ENCODE measurements at places on chromosomes 7 and 10. TPM values are rescaled to one million over a fixed set of nuclear protein-coding genes. Genes with fewer than 3 reads are reported as not detected.

GRCh38 chr10:130190055-130190736 is 54.0 kb downstream of the GLRX3 start:
- H3K27me3 ChIP-seq, result no peaks in the 10 kb centered on the region
- H3K27ac ChIP-seq, result peak overlapping the region; percentile 72
- no peaks in the 10 kb centered on the region for H3K4me1 ChIP-seq
- no peaks in the 10 kb centered on the region for H3K36me3 ChIP-seq
- H3K4me3 ChIP-seq, result peak overlapping the region; percentile 53
- peak; percentile 89 for DNase-seq

FAM221A gene
- total RNA-seq, result 12.2 TPM

GRCh38 chr7:158573310-158573709 is 14.3 kb downstream of the PTPRN2 start:
- no peak overlapping the region for H3K27ac ChIP-seq
- H3K27me3 ChIP-seq, result no peaks in the 10 kb centered on the region
- DNase-seq, result no peak

- H3K27me3 ChIP-seq, result no peaks in the 10 kb centered on the region
- H3K27ac ChIP-seq, result no peak overlapping the region
- H3K4me3 ChIP-seq, result no peak overlapping the region
- no peaks in the 10 kb centered on the region for H3K4me1 ChIP-seq
- DNase-seq, result no peak
These were observed 71.6 kb upstream of the ZPBP start for GRCh38 chr7:50164559-50165170.

DNA sequence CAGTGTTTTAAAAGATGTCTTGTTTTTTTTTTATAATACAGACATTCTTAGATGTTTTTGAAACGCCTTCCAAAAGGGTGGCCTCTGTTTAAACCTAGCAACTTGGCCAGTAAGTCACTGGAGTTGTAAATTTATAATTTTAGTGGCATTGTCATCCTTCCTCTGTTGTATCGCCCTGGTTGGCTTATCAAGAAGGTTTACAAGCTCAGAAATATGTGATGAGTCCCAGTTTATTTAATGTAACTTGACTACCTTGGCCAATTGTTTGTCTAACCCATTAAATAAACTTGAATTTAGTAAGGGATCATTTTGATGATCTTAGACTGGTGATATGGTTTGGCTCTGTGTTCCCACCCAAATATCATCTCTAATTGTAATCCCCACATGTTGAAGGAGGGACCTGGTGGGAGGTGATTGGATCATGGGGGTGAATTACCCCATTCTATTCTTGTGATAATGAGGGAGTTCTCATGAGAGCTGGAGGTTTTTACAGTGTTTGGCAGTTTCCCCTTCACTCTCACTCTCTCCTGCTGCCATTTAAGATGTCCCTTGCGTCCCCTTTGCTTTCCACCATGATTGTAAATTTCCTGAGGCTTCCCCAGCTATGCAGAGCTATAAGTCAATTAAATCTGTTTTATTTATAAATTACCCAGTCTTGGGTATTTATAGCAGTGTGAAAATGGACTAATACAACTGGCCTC is 13.4 kb upstream of the NT5C3A start:
- no peaks in the 10 kb centered on the region for H3K4me1 ChIP-seq
- H3K27ac ChIP-seq, result no peak overlapping the region
- DNase-seq, result no peak
- no peaks in the 10 kb centered on the region for H3K36me3 ChIP-seq

DNA sequence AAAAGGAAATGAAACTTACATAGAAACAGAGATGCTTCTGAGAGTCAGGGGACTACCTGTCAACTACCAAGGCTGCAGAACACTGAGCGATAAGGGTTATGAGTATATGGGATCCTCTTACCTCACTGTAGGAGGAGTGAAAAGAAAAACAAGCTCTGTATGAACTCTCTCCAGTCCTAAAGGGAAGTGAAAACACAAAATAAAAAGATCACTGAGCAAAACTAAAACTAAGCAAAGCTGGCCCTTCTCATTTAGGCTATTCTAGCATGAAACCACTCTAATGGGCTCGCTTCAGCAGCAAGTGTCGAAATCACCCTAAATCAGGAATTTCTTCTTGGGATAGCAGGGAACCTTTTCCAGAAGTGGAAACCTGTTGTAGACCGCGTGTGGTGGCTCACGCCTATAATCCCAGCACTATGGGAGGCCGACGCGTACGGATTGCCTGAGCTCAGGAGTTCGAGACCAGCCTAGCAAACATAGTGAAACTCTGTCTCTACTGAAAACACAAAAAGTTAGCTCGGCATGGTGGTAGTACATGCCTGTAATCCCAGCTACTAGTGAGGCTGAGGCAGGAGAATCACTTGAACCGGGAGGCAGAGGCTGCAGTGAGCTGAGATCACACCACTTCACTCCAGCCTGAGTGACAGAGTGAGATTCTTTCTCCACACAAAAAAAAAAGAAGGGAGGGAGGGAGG is 27.0 kb downstream of the DCLRE1C start:
- no peaks in the 10 kb centered on the region for H3K4me1 ChIP-seq
- no peak overlapping the region for H3K27ac ChIP-seq
- DNase-seq, result no peak
- H3K36me3 ChIP-seq, result no peaks in the 10 kb centered on the region
- H3K4me3 ChIP-seq, result no peak overlapping the region

DNA sequence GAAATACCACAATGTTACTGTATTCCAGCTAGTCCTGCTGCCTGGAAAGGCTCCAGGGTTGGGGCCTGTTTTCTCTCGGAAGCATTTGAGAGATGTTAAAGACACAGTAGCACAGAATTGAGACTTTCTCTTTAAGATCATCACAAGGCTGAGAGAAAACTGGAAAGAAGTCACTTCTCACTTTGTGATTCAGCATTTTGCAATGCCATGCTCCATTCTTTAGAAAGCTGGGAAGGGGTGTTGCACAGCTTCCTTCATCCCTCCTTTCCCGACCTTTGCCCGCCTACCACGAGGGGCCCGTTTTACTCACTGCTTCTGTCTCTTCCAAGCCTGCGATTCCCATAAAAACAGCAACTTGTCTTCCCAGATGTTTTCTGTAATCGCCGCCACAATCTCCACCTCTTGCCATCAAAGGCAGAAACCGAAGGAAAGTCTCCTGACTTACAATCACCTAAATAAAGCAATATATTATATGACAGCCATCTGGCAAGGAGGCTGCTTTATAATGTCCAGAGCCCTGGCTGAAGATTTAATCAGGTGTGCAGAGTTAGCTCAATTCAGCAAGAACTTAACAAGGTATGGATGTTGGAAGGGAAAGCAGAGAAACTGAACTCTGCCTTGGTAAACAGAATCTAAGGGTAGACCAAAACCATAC is 18.9 kb downstream of the NOD1 start:
- H3K27ac ChIP-seq, result peak overlapping the region; percentile 60
- H3K4me1 ChIP-seq, result no peaks in the 10 kb centered on the region
- H3K4me3 ChIP-seq, result no peak overlapping the region
- H3K36me3 ChIP-seq, result no peaks in the 10 kb centered on the region
- no peak for DNase-seq

DNA sequence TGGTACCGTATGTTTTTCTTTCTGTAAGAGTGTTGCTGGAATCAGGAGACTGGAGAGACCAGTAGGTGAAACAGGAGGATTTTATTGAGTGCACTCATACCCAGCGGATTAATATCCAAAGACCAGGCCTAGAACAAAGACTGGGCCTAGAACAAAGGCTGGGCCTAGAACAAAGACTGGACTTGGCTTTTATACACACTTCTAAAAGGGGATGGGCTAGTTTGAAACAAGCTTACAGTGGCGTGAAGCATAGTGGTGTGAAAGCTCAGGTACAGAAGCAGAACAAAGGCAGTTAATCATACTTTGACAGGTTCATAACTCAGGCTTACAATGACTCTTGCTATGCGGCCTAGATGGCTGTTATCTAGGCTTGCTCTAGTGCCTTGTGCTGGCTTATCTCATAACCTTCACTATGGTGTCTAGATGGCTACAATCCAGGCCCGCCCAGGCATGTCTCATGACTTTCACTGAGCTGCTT is 67.7 kb downstream of the TRIM24 start:
- H3K4me1 ChIP-seq, result no peaks in the 10 kb centered on the region
- no peak overlapping the region for H3K4me3 ChIP-seq
- peaks cover 14% of the 10 kb centered on the region for H3K36me3 ChIP-seq
- H3K27ac ChIP-seq, result no peak overlapping the region
- DNase-seq, result no peak

GRCh38 chr7:138854115-138854645 is 56.2 kb upstream of the ATP6V0A4 start:
- no peak for DNase-seq
- no peak overlapping the region for H3K4me3 ChIP-seq
- H3K27me3 ChIP-seq, result no peaks in the 10 kb centered on the region
- H3K27ac ChIP-seq, result no peak overlapping the region
- no peaks in the 10 kb centered on the region for H3K36me3 ChIP-seq
- no peaks in the 10 kb centered on the region for H3K4me1 ChIP-seq

ACSL5 gene
- 13.3 TPM for total RNA-seq

DNA sequence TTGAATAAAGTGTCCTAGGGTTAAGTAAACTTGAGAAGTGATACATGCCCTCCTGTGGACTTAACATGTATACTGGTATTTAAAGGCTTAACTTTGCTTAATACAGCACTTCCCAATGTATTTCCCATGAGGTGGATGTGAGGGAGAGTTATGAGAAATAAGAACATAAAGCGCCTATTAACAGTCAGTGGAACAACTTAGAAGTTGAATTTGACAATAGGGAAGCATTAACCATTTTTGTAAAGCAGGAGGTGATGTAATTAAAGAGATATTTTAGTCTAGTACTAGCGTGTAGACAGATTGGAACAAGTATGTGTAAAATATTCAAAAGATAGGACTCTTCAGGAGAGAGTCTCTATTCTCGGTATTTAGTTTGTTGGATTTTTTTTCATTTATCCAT is 322.4 kb downstream of the GPR158 start:
- no peak overlapping the region for H3K27ac ChIP-seq
- H3K27me3 ChIP-seq, result no peaks in the 10 kb centered on the region
- H3K4me1 ChIP-seq, result no peaks in the 10 kb centered on the region

DNA sequence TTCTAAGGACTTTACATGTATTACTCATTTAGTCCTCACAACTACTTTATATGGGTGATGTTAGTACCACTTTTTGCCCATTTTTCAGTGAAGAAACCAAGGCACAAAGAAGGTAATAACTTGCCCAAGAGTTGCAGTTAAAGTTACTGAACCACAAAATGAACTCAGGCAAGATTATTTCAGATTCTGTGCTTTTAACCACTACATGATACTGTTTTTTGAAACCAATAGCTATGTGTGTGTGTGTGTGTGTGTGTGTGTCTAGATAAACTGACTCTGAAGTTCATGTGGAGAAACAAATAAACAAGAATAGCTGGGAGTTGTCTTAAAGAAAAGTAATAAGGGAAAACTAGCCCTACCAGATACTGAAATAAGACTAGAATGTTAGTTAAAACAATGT is 60.8 kb upstream of the OIT3 start:
- H3K4me3 ChIP-seq, result no peak overlapping the region
- DNase-seq, result no peak
- no peak overlapping the region for H3K27ac ChIP-seq

POU6F2 gene
- total RNA-seq, result not detected

DNA sequence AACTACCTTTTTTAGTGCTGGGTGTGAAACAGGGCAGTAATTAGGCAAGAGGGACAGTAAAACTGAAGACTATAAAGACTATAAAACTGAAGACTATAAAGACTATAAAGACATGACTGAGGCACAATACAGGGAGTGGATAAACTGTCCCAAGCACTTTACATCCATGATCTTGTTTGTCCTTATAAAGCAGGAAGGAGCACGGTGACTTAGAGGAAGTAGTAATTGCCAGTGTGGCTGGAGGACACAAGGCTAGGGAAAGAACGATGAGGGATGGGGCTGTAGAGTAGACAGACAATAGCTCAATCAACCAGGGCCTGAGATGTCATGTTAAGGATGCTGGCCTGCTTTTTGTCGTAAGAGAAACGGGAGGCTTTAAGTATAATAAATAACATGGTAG is 26.0 kb downstream of the DNAJC12 start:
- no peaks in the 10 kb centered on the region for H3K4me1 ChIP-seq
- H3K27ac ChIP-seq, result no peak overlapping the region
- H3K4me3 ChIP-seq, result no peak overlapping the region
- no peak for DNase-seq
- H3K36me3 ChIP-seq, result no peaks in the 10 kb centered on the region

DNA sequence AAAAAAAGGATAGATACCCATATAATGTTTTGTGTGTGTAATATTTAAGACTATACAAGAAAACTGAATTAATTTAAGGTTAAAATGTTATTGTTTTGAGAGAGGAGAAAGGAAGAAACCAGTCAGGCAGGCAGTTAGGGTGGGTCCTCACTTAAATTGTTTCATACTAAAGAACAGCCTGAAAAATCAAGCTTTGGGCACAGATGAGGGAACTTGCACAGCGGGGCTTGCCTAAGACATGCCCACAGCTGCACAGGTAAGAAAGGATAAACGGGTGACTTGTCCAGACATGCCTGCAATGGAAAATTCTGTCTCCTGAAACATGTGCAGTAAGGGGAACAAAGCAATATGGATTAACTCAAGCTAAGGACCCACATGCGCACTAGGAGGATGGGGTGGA is 158.4 kb downstream of the BBS9 start:
- no peak overlapping the region for H3K27ac ChIP-seq
- no peak overlapping the region for H3K4me3 ChIP-seq
- H3K36me3 ChIP-seq, result no peaks in the 10 kb centered on the region
- no peaks in the 10 kb centered on the region for H3K4me1 ChIP-seq
- no peak for DNase-seq

CYP2C19 gene
- 0.32 TPM for total RNA-seq

GRCh38 chr7:74430961-74431466 is 22.7 kb upstream of the GTF2IRD1 start:
- DNase-seq, result no peak
- no peak overlapping the region for H3K27ac ChIP-seq
- no peaks in the 10 kb centered on the region for H3K4me1 ChIP-seq
- H3K27me3 ChIP-seq, result no peaks in the 10 kb centered on the region

MKI67 gene
- total RNA-seq, result 0.33 TPM

GRCh38 chr10:108166401-108166800 is 1001.9 kb upstream of the SORCS1 start:
- H3K4me3 ChIP-seq, result no peak overlapping the region
- DNase-seq, result no peak
- no peaks in the 10 kb centered on the region for H3K27me3 ChIP-seq
- H3K36me3 ChIP-seq, result no peaks in the 10 kb centered on the region
- H3K4me1 ChIP-seq, result no peaks in the 10 kb centered on the region

DNA sequence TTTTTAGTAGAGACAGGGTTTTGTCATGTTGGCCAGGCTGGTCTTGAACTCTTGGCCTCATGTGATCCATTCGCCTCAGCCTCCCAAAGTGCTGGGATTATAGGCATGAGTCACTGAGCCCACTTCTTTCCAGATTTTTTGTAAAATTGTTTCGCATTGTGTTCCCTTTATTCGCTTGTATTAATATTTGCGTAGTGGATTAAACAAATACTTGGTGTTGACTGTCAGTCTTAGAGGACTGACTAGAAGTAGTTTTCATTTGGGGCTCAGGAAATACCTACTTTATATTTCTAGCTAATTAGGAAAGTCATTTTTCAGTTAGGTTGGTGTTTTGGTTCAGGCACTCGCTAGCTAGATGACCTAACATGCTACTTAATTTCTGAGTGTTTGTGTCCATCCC is 11.1 kb downstream of the WAC start:
- peaks cover 6% of the 10 kb centered on the region for H3K4me1 ChIP-seq
- H3K4me3 ChIP-seq, result no peak overlapping the region
- no peak overlapping the region for H3K27ac ChIP-seq
- H3K27me3 ChIP-seq, result no peaks in the 10 kb centered on the region
- DNase-seq, result no peak

GPR15LG gene
- total RNA-seq, result not detected

GRCh38 chr7:135359615-135360014 is 126.0 kb downstream of the STRA8 start:
- no peak overlapping the region for H3K4me3 ChIP-seq
- DNase-seq, result no peak
- H3K27ac ChIP-seq, result no peak overlapping the region
- no peaks in the 10 kb centered on the region for H3K27me3 ChIP-seq
- no peaks in the 10 kb centered on the region for H3K36me3 ChIP-seq

Measured in breast epithelium (tissue), 4 donors.